ENCODE measurements at places on chromosomes 4 and X.

- no peak for DNase-seq
Observed at GRCh38 chr4:17316566-17316965, 195.3 kb downstream of the QDPR start.

DNA sequence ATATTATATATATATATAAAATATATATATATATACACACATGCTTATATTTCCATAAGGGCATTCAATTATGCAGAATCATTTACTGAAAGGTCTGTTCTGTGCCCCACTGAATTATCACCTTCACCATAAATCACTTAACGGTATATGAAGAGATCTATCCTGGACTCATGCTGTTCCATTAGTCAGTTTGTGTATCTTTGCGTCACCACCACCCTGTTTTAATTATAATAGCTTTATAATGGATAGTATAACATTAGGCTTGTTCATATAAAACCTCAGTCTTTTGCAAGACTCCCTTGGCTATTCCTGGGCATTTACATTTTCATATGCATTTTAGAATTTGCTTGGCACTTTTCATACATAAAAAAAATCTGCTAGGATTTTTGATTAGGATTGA lies 19.1 kb downstream of the WDR17 start:
- DNase-seq: no peak

GRCh38 chr4:80069837-80070731 lies 2.9 kb downstream of the ANTXR2 start:
- no peak for DNase-seq

DNA sequence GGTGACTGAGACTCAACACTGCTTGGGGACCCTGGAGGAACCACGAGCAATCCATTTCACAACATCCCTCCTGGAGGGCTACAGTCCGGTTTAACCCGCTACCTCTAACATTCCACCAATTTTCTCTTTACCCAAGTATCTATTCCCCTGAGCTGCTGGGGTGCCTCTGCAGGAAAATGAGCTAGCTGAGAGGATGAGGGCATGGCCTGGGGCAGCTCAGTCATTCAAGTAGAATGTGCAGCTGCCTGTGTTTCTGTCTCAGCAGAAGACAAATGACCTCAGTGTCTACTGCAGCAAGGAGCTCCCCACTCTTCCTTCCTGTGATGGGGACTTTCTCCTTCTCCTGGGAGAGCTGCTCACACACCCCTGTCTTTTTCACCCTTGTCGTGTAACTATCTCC lies 120.8 kb downstream of the ZNF518B start:
- no peak for DNase-seq

Data from hepatocyte (in vitro differentiated cells).